ENCODE measurements at places on chromosomes 2 and 18.

DNA sequence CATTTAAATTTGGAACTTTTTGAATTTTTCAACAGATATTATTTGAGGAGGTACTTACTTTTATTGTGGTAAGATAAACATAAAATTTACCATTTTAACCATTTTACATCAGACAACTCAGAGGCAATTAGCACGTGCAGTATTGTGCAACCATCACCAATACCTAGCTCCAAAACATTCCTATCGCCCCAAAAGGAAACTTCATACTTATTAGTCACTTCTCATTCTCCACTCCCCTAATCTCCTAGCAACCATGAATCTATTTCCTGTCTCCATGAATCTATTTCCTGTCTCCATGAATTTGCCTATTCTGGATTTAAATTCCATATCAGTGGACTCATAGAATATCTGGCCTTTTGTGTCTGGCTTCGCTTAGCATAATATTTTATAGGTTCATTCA, 69.9 kb upstream of the FAM136A start:
- no peak for DNase-seq

- DNase-seq = no peak
Measured at GRCh38 chr2:232521959-232522622, 1.9 kb downstream of the PRSS56 start.

DNA sequence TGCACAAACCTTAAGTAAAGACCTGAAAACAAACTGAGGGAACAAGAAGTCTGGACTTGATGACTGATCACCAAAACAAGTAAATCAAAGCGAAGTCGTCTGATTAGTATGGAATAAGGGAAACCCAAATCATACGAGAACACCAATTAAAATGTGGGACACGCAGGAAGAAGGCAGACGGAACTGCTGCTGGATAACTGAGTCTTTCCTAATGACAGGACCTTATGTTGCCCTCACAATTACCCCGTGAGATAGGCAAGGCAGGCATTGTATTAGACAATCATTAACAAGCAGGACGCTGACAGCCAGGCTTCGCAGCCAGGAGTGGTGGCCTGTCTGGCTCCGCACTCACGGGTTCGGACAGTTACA, 614 bp upstream of the COQ10B start:
- no peak for DNase-seq

- peak; percentile 26 for DNase-seq
Measured at GRCh38 chr2:98508709-98509066, 64.0 kb downstream of the INPP4A start.

GRCh38 chr18:21682371-21683051, 22.1 kb downstream of the ABHD3 start:
- DNase-seq = no peak

- DNase-seq = no peak
Measured at GRCh38 chr2:178068823-178069454, 3.6 kb downstream of the PDE11A start.

GRCh38 chr2:14749884-14750283, 117.4 kb downstream of the LRATD1 start:
- no peak for DNase-seq

DNA sequence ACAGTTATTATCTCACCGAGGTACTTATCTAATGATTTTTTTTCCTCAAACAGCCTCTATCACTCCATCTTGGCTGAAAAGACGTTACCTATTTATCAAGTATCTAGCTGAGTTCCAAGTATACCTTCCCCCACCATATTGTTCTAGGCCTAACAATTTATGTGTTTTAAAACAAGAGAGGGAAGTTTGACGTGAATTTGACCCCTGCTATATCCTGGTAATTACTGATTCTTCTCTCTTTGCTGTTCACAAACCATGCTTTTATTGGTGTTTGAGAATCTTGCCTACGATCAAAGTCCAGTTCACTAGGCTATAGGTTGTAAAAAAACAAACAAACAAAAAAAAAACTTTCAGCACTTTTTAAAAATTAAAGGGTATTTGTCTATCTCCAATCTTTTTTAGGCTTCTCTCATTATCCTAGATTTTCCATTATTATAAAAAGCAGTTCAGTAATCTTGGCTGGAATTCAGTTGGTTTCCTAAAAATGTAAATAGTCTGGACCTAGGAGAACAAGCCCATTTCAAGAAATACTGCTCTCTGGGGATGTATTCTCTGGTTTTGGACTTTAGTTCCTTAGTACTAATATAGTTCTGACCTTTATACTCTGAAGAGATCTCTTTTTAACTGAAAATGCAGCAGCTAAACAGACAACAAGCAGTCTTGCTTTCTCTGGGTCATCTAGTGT, 505.4 kb downstream of the CPS1 start:
- DNase-seq = no peak

GRCh38 chr18:72704202-72704601, 160.1 kb upstream of the CBLN2 start:
- DNase-seq = no peak

GRCh38 chr2:207334624-207335371, 169.1 kb upstream of the KLF7 start:
- peak; percentile 42 for DNase-seq

GRCh38 chr2:182858671-182859070, 7.8 kb downstream of the FRZB start:
- DNase-seq = no peak

- no peak for DNase-seq
Measured at GRCh38 chr18:11865071-11865470, 13.9 kb downstream of the CHMP1B start.

DNA sequence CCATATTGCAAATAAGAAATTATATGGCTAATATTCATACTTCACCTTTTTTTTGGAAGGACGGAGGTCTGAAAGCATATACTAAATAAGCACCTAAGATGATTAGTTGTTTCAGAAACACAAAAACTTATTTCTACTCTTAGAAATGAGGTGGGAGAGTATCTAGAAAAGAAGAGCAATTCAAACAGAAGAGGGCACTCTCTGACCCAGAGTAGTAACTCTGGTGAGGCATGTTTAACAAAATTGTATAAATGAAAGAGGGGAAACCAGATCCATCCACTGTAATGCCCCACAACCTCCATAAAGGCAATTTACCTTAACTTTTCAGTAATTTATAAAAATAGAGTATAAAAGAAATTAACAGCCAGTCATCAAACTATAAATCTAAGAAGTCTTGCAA, 669.6 kb upstream of the VRK2 start:
- no peak for DNase-seq

DNA sequence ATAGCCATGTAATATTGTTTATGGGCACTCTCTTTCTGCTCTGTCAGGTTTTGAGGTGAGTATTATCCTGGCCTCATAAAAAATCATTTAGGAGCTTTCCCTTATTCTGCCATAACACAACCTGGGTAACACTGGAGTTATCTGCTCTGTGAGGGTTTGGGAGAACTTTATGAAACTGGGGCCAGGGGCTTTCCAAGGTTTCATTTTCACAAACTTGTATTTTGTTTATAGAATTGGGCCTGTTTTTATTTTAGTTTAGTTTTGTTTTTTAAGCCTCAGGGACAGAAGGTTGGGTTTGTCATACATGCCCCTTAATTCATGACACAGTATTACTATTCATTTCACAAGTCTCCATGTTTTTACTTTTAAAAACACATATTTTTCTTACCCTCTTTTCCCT, 83.5 kb downstream of the IRS1 start:
- no peak for DNase-seq

- no peak for DNase-seq
Measured at GRCh38 chr2:46329803-46330775, 32.9 kb downstream of the EPAS1 start.

DNA sequence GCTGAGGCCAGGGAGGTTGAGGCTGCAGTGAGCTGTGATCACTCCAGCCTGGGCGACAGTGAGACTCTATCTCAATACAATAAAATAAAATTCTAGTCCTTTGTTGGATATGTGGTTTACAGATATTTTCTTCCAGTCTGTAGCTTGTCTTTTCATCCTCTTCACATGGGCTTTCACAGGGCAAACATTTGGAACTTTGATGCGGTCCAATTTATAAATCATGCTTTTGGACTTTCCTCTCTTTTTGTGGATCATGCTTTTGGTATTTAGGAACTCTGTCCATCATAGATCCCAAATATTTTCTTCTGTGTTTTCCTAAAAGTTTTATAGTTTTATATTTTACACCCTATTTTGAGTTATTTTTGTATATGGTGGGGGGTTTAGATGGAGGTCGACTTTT, 14.9 kb downstream of the RAB10 start:
- no peak for DNase-seq

DNA sequence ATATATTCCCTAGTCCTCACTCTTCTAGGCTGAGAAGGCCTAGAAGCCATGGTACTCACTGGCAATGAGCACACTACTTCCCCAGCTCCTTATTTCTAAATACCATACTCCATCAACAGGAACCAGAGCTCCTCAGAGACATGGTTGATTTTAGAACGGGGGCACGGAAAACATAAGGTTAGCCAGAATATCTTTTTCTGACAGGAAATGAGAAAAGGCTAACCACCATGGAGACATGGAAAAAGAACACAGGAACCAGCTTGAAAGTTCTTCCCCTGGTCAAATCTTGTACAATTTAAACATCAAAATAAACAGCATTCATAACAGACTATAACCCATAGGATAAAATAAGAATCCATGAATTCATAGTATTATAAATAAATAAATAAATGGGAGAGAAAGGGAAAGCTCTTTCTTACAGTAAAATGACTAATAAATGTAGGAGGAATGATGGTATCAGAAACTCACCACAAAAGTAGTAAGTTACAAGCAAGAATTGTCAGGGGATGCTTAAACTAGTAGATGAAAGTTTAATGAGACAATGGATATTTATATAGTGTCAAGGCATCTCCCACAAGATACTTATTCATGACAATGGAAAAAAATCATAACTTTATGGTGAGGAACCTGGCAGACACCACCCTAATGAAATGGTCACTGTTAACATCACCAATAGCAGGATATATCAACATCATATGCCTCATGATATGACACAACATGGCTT, 20.6 kb upstream of the GCC2 start:
- no peak for DNase-seq

DNA sequence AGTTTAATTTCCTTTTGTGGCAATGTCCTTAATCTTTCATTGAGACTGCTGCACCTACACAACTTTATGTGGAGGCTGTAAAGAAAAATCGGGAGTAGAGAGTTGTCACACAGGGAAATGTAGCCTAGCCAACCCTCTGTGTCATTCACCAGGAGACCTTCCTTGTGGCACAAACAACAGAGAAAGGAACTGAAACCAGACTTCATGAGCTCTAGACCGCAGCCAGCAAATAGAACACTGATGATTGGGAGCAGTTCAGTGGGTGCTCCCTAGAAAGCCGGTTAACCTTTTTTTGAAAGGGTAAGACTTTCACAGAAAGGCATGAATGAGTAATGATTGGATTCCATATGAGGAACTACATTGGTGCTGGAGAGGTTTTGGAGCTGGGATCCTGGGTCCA, 1752.4 kb upstream of the CELF4 start:
- DNase-seq = no peak

DNA sequence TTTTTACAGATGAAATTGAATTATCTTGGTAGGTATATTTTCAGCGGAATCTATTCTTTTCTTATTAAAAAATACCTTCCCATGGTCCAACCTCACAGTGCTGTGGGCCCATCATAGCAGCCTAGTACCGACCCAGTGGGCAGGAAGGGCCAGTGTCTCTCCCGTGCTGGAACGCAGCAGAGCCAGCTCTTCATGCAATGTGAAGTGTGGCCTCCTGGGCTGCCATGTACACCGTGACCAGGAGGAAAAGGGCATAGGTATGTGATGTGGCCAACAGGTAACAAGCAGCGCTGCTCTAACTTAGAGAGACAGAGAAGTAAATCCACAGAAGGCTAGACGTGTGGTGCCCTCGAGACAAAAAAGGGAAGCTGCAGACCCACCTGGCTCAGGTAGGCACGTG, 221.1 kb upstream of the SALL3 start:
- DNase-seq = no peak

DNA sequence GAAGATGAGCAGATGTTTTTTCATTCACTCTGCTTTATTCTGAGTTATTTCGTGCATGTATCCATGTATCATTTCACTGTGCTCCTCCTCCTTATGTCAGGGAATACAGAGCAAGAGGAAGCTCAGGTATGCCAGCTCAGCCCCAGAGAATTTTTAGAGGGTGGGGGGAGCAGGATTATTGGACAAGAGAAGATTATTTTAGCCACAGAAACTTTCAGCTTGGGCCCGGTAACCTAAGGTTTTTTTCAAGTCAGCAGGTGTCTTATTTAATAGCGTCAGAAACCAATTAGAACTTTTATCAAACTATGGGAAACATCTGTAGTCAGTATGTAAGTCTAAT, 232.9 kb upstream of the SIX3 start:
- no peak for DNase-seq

DNA sequence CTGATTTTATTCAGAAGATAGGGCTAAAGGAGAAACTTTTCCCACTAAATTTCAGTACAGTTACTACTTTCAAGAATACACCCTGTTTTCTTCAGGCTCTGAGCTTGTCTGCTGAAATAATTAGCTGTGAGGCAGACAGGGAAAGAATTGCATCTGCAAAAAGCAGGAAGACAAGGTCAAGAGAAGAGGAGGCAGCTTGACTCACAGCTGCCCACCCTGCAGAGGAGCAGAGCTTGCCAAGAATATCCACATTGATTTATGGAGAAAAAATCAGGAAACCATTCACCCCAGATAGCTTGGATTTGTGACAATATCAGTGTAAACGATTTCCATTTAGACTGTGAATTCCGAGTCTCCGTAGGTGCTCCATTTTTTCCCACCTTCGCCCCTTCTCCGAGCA, 49.0 kb downstream of the ACTR2 start:
- DNase-seq = no peak

DNA sequence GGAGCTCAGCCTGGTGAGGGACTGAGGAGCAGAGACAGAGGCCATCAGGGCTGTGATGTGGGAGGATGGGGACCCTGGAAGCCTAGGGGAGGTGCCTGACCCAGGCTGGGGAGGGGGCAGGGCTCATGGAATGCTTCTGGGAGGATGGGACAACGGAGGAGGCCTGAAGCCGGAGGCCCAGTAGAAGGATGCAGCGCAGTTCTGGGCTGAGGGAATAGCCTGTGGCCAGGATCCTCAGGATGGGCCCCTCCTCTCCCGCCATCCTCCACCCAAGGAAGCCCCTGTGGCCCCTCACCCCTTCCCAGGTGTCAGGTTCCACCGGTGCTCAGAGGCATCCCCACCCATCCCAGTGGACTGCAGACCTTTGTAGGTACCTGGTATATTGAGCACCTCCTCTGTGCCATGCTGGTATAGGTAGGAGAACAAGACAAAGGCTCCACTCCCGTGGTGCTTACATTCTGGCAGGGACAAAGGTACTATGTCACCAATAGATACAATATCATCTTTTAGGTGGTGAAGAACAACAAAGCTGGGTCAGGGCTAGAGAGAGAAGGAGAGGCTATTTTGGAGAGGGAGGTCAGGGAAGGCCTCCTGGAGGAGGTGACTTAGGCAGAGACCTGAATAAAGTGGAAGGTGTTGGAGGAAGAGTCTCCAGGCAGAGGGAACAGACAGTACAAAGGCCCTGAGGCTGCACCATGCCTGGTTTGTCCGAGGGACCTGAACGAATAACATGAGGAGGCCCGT, 2.7 kb downstream of the ZAP70 start:
- no peak for DNase-seq

DNA sequence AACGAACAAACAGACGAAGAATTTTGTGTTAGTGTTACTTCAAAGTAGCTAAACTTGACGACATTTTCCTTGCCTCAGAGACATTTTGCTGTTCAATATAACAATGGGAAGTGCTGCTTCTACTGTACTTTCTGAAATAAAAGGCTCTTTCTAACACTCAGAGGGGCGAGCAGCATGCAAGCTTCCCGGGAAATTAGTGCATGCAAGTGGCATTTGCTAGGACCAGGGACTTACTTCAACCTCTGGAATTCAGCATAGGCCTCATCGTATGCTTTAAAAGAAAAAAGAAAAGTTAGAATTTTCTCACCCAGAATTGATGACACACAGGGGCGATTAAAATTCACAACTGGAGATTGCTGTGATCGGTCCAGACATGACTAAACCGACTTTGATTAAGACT, 62.5 kb upstream of the LPIN2 start:
- no peak for DNase-seq
